ENCODE measurements at places on chromosomes 1 and 21.

DNA sequence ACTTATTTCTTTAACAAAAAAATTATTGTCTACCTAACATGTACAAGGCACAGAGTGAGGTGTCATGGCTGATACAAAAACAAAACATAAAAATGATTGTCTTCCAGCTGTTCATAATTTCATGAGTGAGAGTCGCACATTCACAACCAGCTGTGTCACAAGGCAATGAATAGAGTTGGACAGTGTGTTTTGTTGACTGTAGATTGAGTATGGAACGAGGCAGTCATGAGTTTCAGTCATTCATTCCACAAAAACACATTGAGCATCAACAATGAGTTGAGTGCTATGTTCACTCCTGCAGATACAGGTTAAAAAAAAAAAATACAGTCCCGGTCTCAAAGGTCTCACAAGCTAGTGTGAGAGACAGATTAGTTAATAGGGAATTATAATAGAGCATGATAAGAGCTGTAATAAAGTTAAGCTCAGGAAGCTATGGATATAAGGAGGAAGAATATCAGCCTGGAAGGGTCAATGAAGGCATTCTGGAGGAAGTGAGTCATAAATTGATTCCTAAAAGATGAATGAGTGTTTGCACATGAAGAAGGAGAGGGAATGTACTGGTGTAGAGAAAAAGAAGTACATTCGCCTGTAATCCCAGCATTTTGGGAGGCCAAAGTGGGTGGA, 47.8 kb upstream of the ARHGAP29 start:
- DNase-seq, result peak; percentile 40

- DNase-seq, result no peak
Measured at GRCh38 chr1:206136241-206136640, 19.1 kb upstream of the AVPR1B start.

GRCh38 chr21:37338671-37339551, 27.7 kb upstream of the DYRK1A start:
- peak; percentile 94 for DNase-seq

GRCh38 chr1:90335558-90335957, 340.6 kb downstream of the ZNF326 start:
- no peak for DNase-seq

All from AG08395 (cell line).